Stimulated activated CD4-positive, alpha-beta T cell treated with anti-CD3 and anti-CD28 coated beads, Interleukin-12 subunit alpha, Interleukin-12 subunit beta, amount 100 ng/mL, for 48 hours (primary cell): ENCODE measurements at places on chromosomes 2 and 18.

DNA sequence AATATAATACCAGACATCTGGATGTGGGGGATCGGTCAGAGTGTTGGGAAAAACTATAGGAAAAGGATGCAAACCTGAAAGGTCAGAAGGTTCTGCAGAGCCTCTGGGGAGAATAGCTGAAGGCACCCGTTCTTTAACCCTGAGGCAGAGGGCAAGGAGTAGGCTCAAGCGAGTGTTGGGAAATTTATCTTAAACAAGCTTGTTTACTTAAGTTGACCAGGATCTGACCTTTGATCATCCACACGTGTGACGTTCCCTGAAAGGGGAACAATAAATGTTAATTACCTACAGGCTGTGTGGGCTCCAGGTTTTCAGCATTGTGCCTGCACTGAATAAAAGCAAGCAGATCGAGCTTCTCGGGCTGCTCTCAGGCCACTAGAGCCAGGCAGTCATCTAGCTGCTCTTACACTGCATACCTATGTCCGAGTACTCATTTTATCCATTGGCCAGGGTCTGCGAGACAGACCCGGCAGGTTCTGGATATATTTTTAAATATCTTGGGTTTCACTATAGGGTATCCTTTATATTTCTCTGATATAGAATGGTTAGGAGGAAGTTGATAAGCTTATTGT lies 400.6 kb upstream of the CHST9 start:
- DNase-seq, result no peak

GRCh38 chr2:189613077-189613636 lies 32.6 kb upstream of the SLC40A1 start:
- no peak for DNase-seq

GRCh38 chr2:207390302-207391095 lies 139.3 kb upstream of the CREB1 start:
- DNase-seq, result no peak

- no peak for DNase-seq
Measured at GRCh38 chr2:168139852-168140251, 107.5 kb downstream of the STK39 start.

DNA sequence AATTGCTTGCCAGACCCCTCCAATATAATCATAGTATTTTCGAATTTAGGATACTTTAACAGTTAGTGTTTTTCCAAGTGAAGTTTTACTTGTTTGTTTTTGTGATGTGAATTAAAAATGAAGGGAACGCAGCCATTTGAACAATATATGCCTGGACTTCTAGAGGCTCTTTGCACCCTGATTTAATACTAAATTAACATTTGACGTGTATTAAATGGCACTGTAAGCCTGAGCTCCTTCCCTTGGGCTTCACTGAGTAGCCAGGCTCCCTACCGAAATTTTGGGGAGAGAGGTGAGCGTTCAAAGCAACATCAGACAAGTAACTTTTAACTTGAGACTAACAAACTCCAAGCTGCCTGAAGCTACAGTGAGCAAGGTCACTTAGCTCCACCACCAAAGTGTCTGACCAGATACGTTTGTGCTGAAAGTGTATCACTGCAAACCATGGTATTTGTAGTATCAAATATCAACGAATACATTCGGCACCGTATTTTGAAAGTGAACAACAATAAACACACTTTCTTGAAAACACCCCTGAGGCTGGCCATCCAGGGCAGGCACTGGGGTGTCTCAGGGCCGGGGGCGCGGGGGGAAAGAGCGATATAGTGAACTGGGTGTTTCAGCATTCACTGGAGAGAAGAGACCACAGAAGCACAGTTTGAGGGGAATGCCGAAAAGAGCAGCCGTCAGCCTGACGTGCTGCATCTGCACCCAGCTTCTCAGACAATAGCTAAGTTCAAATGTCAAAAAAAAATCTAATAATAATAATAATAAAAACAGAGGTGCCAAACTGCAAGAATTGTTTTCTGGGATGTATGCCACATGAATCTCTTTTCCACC lies 7.7 kb upstream of the POU3F3 start:
- DNase-seq, result no peak

- no peak for DNase-seq
Measured at GRCh38 chr2:127423880-127424279, 5.7 kb downstream of the PROC start.

DNA sequence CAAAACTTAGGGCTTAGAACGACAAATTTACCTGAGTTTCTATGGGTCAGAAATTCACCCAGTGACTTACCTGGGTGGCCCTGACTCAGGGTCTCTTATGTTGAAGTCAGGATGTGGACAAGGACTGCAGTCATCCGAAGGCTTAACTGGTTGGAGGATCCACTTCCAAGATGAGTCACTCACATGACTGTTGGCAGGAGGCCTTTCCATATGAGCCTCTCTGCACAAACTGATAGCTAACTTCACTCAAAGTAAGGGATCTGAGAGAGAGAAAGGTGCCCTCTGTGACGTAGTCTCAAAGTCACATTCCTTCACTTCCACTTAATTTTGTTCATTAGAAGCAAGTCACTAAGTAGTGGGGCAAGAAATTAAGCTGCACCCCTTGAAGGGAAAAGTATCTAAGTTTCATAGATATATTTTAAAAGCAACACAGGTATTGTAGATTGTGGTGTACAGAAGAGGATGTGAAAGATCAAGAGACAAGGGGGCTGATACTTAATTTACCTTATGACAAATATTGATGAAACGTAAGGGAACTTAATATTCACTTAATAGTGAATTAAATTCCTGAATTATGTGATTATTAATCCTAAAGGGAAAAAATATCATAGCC lies 48.4 kb downstream of the TANK start:
- no peak for DNase-seq

DNA sequence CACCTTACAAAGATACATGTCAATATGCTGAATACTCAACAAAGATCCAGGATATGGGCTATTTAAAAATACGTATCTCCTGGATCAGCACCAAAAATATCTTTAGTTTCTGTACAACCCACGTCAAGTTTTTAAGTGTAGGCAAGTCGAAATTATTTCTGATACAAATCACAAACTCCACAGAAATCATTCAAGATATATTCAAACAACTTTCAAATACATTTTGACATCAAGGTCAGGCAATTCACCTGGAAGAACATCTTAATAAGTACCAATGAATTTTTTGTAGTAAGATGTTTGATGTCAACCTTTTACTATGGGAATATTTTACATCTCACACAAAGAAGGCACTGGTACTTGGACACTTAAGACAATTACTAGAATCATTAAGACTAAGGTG lies 86.2 kb downstream of the CUL3 start:
- no peak for DNase-seq

GRCh38 chr18:2111456-2111855 lies 459.8 kb downstream of the METTL4 start:
- DNase-seq, result no peak

GRCh38 chr2:100302585-100302892 lies 19.8 kb downstream of the LONRF2 start:
- no peak for DNase-seq

DNA sequence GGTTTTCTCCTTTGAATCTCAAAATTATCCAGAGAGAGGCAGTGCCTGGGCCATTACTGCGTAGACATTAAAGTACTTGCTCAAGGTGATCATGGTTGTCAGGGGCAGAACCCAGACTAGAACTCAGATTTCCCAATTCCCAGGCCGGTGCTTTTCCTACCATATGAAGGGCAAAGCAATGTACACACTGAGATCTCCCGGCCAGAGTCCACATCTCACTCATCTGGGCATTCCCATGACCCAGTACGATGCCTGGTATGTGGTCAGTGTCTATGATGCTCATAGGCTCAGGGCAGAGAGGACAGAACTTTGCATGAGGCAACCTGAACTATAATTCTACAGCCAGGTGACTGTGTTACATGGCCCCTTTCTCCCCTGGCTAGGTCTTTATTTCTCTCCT lies 531.4 kb downstream of the TDRD15 start:
- DNase-seq, result no peak

DNA sequence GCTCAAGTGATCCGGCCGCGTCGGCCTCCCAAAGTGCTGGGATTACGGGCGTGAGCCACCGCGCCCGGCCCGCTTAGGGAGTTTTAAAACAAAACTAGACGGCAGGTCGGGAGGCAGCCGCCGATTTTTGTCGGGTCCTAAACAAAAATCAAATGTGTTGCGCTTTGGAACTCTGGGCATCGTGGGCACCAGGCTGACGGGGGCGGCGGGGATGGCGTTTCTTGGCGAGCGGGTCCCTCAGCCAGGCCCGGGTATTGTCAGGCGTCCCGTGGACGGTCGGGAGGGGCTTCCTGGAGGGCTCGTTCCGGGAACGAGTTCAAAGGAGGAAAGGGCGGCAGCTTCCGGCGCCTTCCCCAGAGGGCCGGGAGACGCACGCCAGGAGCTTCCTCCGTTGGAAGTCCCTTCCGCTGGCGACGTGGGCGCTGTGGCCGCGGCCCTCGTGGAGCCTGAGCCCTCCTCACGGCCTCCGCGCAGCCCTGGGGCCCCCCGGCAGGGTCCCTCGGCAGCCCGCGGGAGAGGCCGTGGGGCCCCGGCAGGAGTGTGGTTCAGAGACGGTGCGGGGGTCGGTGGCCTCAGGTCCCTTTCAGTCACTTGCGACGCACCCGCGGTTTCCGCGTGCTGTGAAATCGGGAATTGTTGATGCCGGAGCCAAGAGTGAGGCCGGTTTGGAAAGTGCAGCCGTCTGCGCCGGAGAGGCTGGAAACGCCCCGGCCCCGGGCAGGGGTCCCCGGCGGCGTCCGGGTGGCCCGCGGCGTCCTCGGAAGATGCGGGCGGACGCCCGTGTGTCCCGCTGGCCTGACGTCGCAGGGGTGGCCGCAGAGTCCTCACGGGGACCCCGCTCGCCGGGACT lies 59.3 kb downstream of the EMILIN2 start:
- DNase-seq, result peak; percentile 42

- DNase-seq, result no peak
Measured at GRCh38 chr18:21164548-21165095, 53.0 kb upstream of the ROCK1 start.

GRCh38 chr2:38556006-38556801 lies 46.5 kb downstream of the HNRNPLL start:
- no peak for DNase-seq
